Stomach (tissue), 19 donors: ENCODE measurements at places on chromosomes 6 and 20. TPM values are rescaled to one million over a fixed set of nuclear protein-coding genes. Genes with fewer than 3 reads are reported as not detected.

GRCh38 chr6:14660806-14661579 is 543.4 kb downstream of the CD83 start:
- peaks cover 20% of the 10 kb centered on the region for H3K4me1 ChIP-seq
- H3K27ac ChIP-seq = peak overlapping the region; percentile 50
- H3K36me3 ChIP-seq = no peaks in the 10 kb centered on the region
- DNase-seq = peak; percentile 67

EEF1E1 gene
- total RNA-seq = 24.6 TPM

PHACTR3 gene
- total RNA-seq = not detected

MAP7 gene
- total RNA-seq = 2.3 TPM

DNA sequence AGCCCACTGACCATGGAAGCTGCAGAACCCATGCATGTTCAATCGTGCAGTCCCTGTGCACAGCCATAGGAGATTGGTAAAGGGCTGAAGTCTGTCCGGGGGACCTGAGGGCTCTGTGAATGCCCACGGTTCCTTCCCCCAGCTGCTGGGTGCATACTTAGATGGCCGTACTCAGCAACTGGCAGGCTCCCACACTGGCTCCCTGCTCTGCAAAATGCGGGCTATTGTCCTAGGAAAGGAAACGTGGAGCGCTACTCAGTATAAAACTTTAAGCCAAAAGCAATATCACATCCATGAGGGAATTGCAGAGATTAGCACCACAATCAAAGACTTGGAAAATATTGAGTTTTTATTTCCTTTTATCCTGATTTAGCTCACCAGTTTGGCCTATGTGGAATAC is 202.0 kb downstream of the WDR27 start:
- no peaks in the 10 kb centered on the region for H3K27me3 ChIP-seq
- H3K4me3 ChIP-seq = no peak overlapping the region
- H3K36me3 ChIP-seq = no peaks in the 10 kb centered on the region
- H3K27ac ChIP-seq = no peak overlapping the region

PLN gene
- total RNA-seq = 138 TPM

- no peak overlapping the region for H3K4me3 ChIP-seq
- no peak for DNase-seq
- H3K4me1 ChIP-seq = peaks cover 5% of the 10 kb centered on the region
Observed at GRCh38 chr20:57530327-57530981, 5.5 kb upstream of the CTCFL start.

DNA sequence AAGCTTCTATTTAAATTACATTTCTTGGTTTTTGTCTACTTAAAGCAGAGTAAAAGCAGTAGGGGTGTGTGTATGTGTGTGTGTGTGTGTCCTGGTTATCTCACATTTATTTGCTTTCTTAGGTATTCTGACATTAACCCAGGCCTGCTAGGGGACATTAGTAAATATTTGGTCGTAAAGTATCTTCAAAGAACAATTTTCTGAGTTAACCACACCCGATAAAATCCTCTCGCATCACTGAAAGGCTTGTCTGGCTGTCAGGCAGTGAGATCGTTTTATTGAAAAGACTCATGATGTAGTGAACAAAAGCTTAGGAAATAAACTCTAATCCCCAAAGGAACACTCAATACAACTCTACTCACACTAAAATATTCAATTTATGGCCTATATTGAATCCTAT is 77.9 kb downstream of the ZNF217 start:
- H3K4me3 ChIP-seq = no peak overlapping the region
- no peaks in the 10 kb centered on the region for H3K27me3 ChIP-seq
- no peak overlapping the region for H3K27ac ChIP-seq
- H3K4me1 ChIP-seq = no peaks in the 10 kb centered on the region

- H3K4me3 ChIP-seq = no peak overlapping the region
- no peak for DNase-seq
Observed at GRCh38 chr6:124823240-124824111, 138.8 kb upstream of the RNF217 start.

GRCh38 chr6:36701401-36701991 is 3.9 kb downstream of the RAB44 start:
- H3K4me1 ChIP-seq = no peaks in the 10 kb centered on the region
- peak; percentile 41 for DNase-seq
- no peak overlapping the region for H3K4me3 ChIP-seq
- no peaks in the 10 kb centered on the region for H3K27me3 ChIP-seq
- H3K27ac ChIP-seq = no peak overlapping the region
- H3K36me3 ChIP-seq = no peaks in the 10 kb centered on the region

DNA sequence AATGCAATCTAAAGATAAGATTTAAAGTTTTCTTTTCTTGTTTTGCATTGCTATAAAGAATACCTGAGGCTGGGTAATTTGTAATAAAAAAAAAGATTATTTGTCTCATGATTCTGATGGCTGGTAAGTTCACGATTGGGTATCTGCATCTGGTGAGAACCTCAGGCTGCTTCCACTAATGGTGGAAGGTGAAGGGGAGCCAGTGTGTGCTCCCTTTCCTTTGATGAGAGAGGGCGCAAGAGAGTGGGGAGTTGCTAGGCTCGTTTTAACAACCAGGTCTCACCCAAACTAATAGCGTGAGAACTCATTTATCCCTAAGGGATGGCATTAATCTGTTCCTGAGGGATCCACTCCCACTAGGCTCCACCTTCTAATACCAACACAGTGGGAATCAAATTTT is 353.2 kb downstream of the BTBD3 start:
- no peaks in the 10 kb centered on the region for H3K4me1 ChIP-seq
- H3K36me3 ChIP-seq = no peaks in the 10 kb centered on the region
- no peak overlapping the region for H3K4me3 ChIP-seq
- no peak overlapping the region for H3K27ac ChIP-seq

UTRN gene
- 202 TPM for total RNA-seq

TMEM244 gene
- not detected for total RNA-seq

KPNA5 gene
- 14.3 TPM for total RNA-seq

- no peak overlapping the region for H3K4me3 ChIP-seq
- no peaks in the 10 kb centered on the region for H3K36me3 ChIP-seq
- H3K27ac ChIP-seq = no peak overlapping the region
- no peaks in the 10 kb centered on the region for H3K27me3 ChIP-seq
- H3K4me1 ChIP-seq = peaks cover 26% of the 10 kb centered on the region
Observed at GRCh38 chr6:138590796-138591709, 91.8 kb upstream of the NHSL1 start.

OOEP gene
- total RNA-seq = not detected

ANKRD66 gene
- total RNA-seq = not detected

DNA sequence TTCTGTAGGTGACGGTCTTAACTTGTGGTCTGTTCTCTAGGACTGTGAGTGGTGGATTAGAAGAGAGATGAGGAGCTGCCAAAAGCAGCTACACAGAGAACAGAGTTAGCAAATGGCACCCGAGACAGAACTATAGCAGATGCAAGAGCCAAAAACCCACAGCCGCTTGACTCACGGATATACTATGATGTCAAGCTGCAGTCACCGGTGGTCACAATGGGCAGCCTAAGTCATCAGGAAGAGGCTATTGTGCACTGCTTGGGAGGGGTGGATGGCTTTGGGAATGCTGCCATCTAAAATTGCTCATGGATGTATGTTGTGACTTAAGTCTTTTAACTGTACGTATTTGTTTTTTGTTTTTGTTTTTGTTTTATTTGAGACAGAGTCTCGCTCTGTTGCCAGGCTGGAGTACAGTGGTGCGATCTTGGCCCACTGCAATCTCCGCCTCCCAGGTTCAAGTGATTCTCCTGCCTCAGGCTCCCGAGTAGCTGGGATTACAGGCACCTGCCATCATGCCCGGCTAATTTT is at the start of gene GTSF1L:
Gene GTSF1L (minus strand): TSS at position 192 of the 528 bp plus-strand sequence. CDS start 308 bp downstream, outside the sequence.
- DNase-seq = no peak
- H3K4me3 ChIP-seq = no peak within 1 kb of the TSS
- no peak within 1 kb of the TSS for H3K27ac ChIP-seq
- H3K27me3 ChIP-seq = no peaks in the 10 kb centered on the region
- H3K4me1 ChIP-seq = no peaks in the 10 kb centered on the region

- H3K27ac ChIP-seq = no peak overlapping the region
- H3K4me3 ChIP-seq = no peak overlapping the region
- no peaks in the 10 kb centered on the region for H3K36me3 ChIP-seq
- no peak for DNase-seq
- H3K4me1 ChIP-seq = peaks cover 7% of the 10 kb centered on the region
Observed at GRCh38 chr6:48067886-48068277, 43.1 kb downstream of the PTCHD4 start.

- peaks cover 11% of the 10 kb centered on the region for H3K4me1 ChIP-seq
- H3K27me3 ChIP-seq = no peaks in the 10 kb centered on the region
- no peak overlapping the region for H3K27ac ChIP-seq
- H3K4me3 ChIP-seq = no peak overlapping the region
- no peaks in the 10 kb centered on the region for H3K36me3 ChIP-seq
- no peak for DNase-seq
Observed at GRCh38 chr6:156634048-156634447, 143.1 kb upstream of the ARID1B start.

DNA sequence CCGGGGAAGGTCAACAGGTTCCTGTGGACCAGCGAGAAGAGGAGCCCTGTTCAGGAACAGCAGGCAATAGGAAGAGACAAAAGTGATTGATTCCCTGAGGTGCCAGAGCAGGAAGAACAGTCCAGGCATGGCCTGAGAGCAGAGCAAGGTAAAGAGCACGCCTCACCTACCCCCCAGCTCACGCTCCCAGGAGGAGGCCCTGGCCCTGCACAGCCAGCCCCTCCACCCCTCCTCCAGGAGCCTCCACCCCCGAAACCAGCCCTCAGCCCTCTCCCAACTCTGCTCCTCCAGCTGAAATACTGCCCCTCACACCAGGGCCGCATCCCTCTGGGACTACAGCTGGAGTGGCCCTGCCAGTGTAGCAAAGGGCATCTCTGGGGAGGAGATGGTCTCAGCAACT is 181.9 kb upstream of the QKI start:
- DNase-seq = no peak
- no peaks in the 10 kb centered on the region for H3K4me1 ChIP-seq
- H3K27ac ChIP-seq = no peak overlapping the region

ULBP2 gene
- not detected for total RNA-seq

GRCh38 chr6:135703007-135703406 is 148.5 kb upstream of the PDE7B start:
- no peak overlapping the region for H3K27ac ChIP-seq
- H3K36me3 ChIP-seq = no peaks in the 10 kb centered on the region
- H3K27me3 ChIP-seq = no peaks in the 10 kb centered on the region
- no peak overlapping the region for H3K4me3 ChIP-seq

- no peak overlapping the region for H3K4me3 ChIP-seq
- no peak for DNase-seq
- peaks cover 26% of the 10 kb centered on the region for H3K36me3 ChIP-seq
- peak overlapping the region; percentile 40 for H3K27ac ChIP-seq
- no peaks in the 10 kb centered on the region for H3K27me3 ChIP-seq
Observed at GRCh38 chr6:39195792-39196385, 33.4 kb downstream of the KCNK5 start.

GRCh38 chr6:4055420-4056041 is 23.4 kb downstream of the FAM217A start:
- DNase-seq = peak; percentile 68
- H3K4me1 ChIP-seq = peaks cover 8% of the 10 kb centered on the region
- peaks cover 98% of the 10 kb centered on the region for H3K36me3 ChIP-seq
- H3K4me3 ChIP-seq = no peak overlapping the region
- H3K27ac ChIP-seq = peak overlapping the region; percentile 20

DNA sequence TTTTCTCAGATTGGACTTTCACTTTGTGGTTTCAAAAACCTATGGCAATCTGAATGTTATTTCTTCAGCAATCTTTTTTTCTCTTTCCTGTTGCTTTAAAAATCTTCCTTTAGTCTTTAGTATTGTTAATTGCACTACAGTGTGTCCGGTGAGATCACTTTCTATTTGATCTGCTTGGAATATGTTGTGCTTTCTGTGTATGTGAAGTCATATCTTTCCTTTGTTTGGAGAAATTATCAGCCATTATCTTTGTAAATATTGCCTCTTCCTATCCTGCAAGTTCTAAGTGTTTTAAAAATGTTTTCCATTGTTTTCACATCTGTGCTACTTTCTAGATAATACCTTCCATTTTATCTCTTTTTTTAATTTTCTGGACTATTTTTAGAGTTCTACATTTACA is 171.4 kb upstream of the PRSS16 start:
- H3K4me1 ChIP-seq = peaks cover 8% of the 10 kb centered on the region
- no peak for DNase-seq
- H3K27ac ChIP-seq = no peak overlapping the region

BMP2 gene
- 1.2 TPM for total RNA-seq

- no peak for DNase-seq
- no peaks in the 10 kb centered on the region for H3K4me1 ChIP-seq
- H3K4me3 ChIP-seq = no peak overlapping the region
Observed at GRCh38 chr20:62056975-62057374, 8.7 kb downstream of the TAF4 start.

ADNP gene
- total RNA-seq = 39.7 TPM

GRCh38 chr6:128246472-128247260 is 273.7 kb downstream of the PTPRK start:
- peak; percentile 13 for DNase-seq
- H3K36me3 ChIP-seq = no peaks in the 10 kb centered on the region
- H3K27me3 ChIP-seq = no peaks in the 10 kb centered on the region
- H3K4me3 ChIP-seq = no peak overlapping the region
- H3K27ac ChIP-seq = no peak overlapping the region

- no peaks in the 10 kb centered on the region for H3K27me3 ChIP-seq
- H3K4me1 ChIP-seq = no peaks in the 10 kb centered on the region
- no peak for DNase-seq
- H3K27ac ChIP-seq = no peak overlapping the region
- H3K4me3 ChIP-seq = no peak overlapping the region
Observed at GRCh38 chr20:15763366-15763765, 809.9 kb downstream of the KIF16B start.

GRCh38 chr6:149421132-149421531 is 21.1 kb downstream of the SUMO4 start:
- no peak overlapping the region for H3K4me3 ChIP-seq
- no peaks in the 10 kb centered on the region for H3K27me3 ChIP-seq

GRCh38 chr20:3652676-3653596 is 10.3 kb downstream of the GFRA4 start:
- H3K27ac ChIP-seq = no peak overlapping the region
- no peak for DNase-seq
- H3K4me3 ChIP-seq = no peak overlapping the region

PRSS16 gene
- total RNA-seq = not detected

DNA sequence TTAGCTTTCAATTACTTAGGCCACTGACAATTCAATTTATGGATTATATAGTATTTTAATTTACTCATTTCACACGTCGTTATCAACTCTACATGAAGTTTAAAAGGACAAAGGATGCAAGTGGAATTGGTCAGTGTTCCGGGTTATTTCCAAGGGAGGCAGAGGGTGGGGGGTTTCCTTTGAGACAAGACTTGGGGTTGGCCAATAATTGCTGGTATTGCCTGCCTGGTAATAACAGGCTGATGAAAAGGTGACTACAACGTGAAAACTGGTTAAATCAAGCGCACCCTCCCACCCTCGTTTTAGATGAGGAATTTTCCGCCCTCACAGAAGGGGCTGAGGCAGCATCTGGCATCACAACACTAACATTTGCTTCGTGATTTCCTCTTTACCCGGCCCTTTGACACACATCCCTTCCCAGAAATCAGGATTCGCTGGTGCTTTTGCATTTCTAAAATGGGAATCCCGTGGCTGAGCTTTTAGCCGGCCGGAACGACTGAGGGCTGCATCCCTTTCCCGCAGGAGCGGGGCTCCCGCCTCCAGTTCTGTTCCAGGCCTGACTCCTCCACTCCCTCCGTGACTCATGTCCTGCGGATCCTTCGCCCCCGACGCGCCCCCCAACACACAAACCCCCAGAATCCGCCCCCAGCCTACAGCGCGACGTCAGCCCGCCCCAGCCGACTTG is 999 bp upstream of the PIM1 start:
- no peak for DNase-seq
- peak overlapping the region; percentile 99 for H3K27ac ChIP-seq
- peaks cover 32% of the 10 kb centered on the region for H3K4me1 ChIP-seq
- H3K36me3 ChIP-seq = peaks cover 17% of the 10 kb centered on the region
- peak overlapping the region; percentile 59 for H3K4me3 ChIP-seq

GRCh38 chr6:54935739-54936138 is 89.2 kb downstream of the FAM83B start:
- no peaks in the 10 kb centered on the region for H3K4me1 ChIP-seq
- H3K36me3 ChIP-seq = no peaks in the 10 kb centered on the region
- no peak overlapping the region for H3K27ac ChIP-seq
- H3K4me3 ChIP-seq = no peak overlapping the region
- peak; percentile 4 for DNase-seq
